ENCODE measurements at places on chromosomes 12 and 14.

DNA sequence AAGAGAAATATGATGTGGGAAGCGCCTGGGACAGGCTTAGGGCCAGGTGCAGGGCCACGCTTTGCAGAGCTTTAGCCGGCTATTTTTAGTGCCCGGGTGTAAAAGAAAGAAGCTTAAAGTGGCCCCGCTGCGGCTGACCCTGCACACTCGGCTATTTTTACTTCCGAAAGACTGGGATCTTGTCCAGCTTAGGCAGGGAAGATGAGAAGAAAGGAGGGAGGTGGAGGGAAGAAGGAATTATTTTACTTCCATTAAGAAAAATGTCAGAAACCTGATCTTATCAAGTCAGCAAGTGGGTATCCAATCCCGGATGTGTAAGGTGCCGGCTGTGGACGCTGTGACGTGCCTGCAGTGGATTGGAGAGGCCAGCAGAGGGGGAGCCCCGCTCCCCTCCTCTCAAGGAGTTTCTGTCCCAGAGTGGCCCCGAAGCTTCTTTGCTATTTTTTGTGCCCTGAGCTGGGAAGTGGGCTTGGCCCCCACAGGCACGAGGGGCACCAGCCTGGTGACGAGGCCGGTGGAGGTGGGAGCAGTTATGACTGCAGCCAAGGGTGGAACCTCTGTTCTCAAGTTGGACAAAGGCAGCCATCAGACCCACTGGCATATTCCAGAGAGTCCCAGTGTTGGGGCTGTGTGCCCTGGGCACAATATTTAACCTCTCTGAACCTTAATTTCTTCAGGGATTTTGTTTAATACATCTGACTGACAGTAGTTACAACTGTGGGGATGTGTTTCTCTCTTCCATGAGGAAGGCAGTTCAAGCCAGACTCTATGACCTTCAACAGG, 97.7 kb downstream of the ESRRB start:
- DNase-seq, result no peak

DNA sequence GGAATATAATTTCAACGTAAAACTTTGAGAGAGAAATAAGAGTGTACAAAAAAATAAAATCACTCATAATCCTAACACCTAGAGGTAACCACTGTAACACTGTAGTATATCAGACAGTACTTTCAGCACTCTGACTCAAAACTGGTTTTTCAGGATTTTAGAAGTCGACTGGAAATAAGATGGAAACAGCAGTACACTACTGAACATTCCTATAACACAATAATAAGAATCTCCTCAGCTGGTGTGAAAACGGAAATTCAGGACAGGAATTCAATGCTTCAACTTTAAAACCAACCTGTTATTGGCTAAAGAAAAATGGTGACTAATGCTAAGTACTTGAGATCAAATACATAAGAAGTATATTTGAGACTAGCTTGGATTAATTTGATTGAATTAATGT, 12.3 kb upstream of the PITPNM2 start:
- DNase-seq, result no peak

DNA sequence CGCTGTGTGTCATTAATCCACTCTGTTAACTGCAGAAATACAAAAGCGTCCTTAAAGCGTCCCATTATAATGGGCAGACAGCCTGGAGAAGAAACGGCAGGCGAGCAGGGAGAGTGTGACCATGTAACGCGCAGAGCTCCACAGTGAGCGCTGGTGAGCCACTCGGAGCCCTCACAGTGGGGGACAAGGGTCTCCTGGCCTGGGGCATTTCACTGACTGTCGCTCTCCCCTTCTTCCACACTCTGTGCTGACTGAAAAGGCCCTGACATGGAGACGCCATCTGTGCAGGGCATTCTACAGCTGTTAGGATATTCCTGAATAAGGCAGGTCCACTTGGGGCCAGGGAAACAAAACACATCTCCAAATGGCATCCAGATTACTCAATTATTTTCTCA, 24.2 kb downstream of the CCDC92 start:
- no peak for DNase-seq

- DNase-seq, result no peak
These were observed 8.9 kb upstream of the NAV3 start for GRCh38 chr12:77821699-77822203.

Measured in CD4-positive, alpha-beta T cell treated with Interleukin-6 at 100 ng/mL for 8 hours (primary cell).